ENCODE measurements at places on chromosomes 13 and 19.

DNA sequence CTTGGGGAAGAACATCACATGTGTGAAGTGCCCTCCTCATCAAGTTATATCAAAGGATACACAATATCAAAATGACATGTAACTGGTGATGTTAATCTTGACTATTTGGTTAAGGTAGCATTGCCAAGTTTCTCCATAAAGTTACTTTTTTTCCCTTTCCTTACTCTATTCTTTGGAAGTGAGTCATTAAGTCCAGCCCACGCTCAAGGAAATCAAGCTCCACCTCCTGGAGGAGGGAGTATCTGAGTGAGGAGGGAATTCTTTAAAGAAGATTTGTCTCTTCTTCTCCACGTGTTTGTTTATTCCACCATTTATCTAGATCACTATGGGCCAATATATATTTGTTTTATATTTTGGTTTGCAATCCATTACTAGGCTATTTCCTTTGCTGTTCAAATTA, 33.6 kb upstream of the FNDC3A start:
- no peak for DNase-seq

GRCh38 chr19:49929121-49929610, at the start of the genes ATF5 and NUP62:
Gene ATF5, plus strand, starts transcription at chr19:49929205. Its CDS starts 1,646 bp downstream, at chr19:49930851.
Gene NUP62, minus strand, starts transcription at chr19:49929504. Its CDS starts 19,697 bp downstream, at chr19:49909807.
- peak; percentile 92 for DNase-seq

GRCh38 chr19:6833166-6833790, 54.1 kb upstream of the ADGRE1 start:
- DNase-seq, result no peak

DNA sequence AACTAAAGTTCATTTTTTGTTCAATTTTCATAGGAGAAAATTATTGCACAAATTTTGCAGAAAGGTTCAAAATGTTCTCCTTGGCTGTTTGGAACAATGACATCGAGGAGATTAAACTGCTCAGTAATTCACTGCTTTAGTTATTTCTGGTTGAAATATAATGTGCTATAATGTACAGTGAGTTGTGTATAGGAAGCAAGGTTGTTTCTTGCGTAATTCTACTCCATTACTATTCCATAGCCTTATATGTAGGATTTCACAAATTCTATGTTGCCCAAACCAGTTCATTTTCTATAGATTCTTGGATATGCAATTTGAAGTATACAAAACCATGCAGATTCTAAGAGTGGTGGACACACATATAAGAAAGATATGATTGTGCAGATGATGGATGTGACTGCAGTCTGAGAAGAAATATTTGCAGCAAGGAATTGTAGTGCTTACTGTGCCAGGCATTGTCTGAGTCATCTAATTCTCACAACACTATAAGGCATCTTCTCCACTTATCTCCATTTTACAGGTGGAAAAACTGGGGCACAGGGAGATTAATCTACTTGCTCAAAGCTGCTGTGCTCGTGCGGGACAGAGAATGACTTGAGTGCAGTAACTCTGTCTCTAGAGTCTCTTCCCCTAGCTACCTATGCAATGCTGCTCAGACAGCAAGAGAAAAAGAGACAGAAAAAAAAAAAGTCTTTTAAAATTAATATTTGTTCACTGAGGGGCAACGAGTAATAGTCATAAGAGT, 515.5 kb downstream of the MYO16 start:
- no peak for DNase-seq

- DNase-seq, result no peak
Measured at GRCh38 chr13:77691871-77692270, 5.6 kb upstream of the SLAIN1 start.

DNA sequence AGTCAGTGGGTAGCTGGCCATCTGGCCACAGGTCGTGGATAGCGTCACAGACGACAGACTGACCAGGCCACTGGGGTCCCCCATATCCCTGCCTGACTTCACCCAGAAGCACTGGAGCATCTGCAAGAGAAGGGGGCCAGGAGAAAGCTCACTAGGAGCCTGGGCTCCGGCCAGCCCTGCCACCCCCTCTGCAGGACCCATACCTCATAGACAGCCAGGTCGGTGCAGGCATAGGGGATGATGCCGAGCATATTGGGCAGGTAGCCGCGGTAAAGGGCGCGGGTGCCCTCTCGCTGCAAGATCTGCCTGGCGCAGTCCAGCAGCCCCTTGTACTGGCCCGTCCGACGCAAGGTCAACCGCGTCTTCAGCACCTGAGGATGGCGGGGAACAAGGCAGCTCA, 2.5 kb upstream of the KHSRP start:
- no peak for DNase-seq

GRCh38 chr13:103866048-103866447, 799.8 kb upstream of the SLC10A2 start:
- DNase-seq, result no peak

Measured in stimulated activated CD4-positive, alpha-beta T cell treated with anti-CD3 and anti-CD28 coated beads, Interleukin-4, amount 100 ng/mL, for 24 hours (primary cell).